ENCODE measurements at places on chromosomes 7 and 10.

GRCh38 chr7:157678501-157678900 lies 341.7 kb downstream of the DNAJB6 start:
- DNase-seq = no peak

GRCh38 chr7:42065015-42065414 lies 172.0 kb downstream of the GLI3 start:
- no peak for DNase-seq

GRCh38 chr10:421170-421569 lies 268.3 kb downstream of the DIP2C start:
- DNase-seq = no peak

GRCh38 chr7:74141705-74142104 lies 32.5 kb upstream of the EIF4H start:
- DNase-seq = no peak

DNA sequence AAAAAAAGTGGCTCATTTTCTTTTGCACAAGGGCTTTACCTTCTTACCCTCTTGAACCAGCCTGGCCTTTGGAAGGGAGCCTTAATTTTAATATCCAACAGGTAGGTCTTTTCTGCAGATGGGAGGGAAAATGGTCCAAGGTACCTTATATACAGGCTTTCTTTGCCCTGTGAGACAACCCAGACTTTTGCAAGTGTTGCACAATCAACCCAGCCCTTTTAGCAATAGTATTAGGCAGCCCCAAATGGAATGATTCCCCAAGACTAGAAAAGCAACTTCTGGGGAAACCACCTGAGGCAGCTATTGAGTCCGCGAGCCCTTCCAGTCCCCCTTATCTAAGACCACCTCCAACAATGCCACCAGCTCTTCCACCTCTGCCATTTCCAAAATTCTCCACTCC lies 1138.3 kb downstream of the XPNPEP1 start:
- no peak for DNase-seq

DNA sequence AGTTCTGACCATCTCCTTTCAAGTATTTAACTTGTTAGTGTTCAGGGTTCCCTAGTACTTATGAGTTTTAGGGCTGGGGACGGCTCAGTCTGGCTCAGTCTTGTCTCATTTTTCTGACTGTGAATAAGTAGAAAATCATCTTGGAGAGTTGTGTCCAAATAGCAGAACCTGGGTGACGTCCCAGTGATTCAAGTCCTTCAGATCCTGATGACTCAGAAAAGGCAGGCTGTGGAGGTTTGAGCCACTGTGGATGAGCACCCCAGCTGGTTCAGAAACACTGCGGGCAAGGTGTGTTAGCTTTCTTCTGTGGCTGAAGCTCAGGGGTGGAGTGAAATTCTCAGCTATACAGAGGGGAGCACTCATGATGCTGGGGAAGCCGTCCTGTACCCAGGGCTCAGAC lies 154.4 kb upstream of the NPY start:
- DNase-seq = no peak

DNA sequence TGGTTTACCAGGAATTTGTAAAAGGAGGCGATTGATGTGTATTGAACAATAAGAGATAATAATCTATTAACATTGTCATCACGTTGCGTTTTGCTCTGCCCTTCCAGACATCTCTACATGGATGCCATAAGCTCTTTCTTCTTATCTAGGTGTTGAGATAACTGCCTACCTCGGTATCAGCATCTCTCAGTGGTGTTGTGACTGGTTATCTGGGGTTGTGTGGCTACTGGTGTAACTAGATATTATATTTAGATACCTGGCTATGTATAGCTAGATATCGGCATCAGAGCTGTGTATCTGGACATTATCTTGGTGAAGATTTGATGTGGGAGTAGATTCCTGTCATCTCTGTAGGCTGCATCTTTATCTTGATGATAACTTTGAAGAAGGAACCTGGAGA lies 17.2 kb downstream of the GATA3 start:
- DNase-seq = no peak

DNA sequence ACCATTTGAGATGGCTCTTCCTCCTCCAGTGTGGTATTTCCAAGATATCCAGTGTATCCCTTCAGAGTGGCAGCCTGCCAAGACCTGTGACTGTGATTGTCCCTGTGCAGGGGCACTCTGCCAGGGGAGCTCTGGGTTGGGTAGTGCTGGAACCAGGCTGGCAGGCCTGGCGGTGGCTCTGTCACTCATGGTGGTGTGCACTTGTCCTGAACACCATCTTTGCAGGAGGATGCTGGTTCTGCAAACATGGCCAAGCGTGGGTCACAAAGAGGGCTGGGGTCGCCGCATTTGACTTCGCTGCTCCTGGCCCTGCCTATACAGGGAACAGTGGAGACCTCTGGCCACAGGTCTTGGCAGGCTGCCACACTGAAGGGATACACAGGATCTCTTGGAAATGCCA lies 205.2 kb downstream of the PRPF18 start:
- no peak for DNase-seq

- no peak for DNase-seq
Measured at GRCh38 chr7:102897856-102898531, 14.8 kb upstream of the LRRC17 start.

- DNase-seq = no peak
Measured at GRCh38 chr7:73810998-73811360, 19.8 kb upstream of the CLDN4 start.

- peak; percentile 86 for DNase-seq
Measured at GRCh38 chr7:111958896-111959295, 247.3 kb downstream of the DOCK4 start.

DNA sequence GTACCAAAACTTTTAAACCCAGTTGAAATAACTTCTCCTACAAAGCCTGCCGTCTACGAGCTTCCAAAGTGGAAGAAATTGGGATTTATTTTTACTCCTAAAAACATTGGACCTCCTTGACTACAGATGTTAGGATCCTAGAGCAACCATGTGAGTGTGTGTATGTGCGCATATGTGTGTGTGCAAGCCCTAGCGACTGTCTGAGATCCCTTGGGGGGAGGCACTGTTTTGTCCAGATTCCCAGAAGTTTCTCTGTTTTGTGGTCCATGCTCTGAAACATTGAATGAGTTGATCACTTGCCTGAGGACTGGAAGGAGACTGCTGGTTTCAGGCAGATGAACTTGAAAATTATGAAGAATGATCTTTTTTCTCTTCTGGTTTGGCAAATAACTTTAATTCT lies 312.3 kb upstream of the ZNF32 start:
- DNase-seq = no peak

GRCh38 chr7:156639426-156640256 lies 933 bp upstream of the RNF32 start:
- DNase-seq = peak; percentile 44

DNA sequence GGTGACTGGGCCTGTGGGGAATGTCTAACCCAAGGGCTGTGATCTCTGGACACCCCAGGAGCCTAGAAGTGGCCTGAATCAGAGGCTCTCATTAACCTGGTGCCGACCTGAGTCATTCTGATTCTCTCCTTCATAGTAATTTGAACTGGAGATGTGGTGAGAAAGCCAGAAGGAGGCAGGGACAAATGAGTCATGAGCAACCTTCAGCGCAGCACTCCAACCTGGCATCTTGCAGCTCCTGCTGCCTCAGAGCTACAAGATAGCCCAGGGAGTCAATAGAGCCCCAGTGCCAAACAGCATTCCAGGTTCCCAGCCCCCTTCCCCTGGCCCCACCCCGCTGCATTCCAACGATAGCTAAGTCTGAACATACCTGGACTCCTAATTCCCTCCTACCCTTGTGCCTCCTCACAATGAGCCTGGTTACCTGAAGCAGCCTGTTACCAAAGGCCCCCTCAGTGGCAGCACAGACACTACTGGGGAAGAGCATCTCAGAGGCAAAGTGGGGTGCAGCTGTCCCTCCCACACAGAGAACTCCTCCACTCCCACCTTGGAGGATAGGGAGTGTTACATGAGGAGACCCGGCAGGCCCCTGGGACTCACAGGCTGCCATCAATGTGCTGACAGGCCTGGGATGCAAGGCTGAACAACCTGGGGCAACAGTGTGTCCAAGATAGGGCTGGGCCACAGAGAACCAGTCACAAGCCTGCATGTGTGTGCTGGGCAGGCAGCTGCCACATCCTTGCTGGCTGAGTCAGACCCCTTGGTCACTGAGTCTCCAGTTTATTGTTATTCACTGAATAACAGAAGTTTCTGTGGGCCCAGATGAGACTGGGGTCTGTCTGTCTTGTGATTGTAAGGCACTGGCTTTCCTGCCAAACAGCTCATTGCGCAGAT lies 76.8 kb upstream of the LEP start:
- DNase-seq = no peak

- no peak for DNase-seq
Measured at GRCh38 chr7:135666846-135667245, 4.5 kb downstream of the STMP1 start.

All from NCI-H1930 (cell line).